ENCODE measurements at places on chromosomes 3 and 15.
A peak's percentile ranks its signal among the peaks of the same experiment; 100 is the strongest.

- peak; percentile 22 for DNase-seq
- H3K4me3 ChIP-seq: no peak overlapping the region
- H3K36me3 ChIP-seq: no peaks in the 10 kb centered on the region
- peak overlapping the region; percentile 24 for H3K27ac ChIP-seq
Observed at GRCh38 chr15:93265111-93265556, 176.1 kb upstream of the RGMA start.

DNA sequence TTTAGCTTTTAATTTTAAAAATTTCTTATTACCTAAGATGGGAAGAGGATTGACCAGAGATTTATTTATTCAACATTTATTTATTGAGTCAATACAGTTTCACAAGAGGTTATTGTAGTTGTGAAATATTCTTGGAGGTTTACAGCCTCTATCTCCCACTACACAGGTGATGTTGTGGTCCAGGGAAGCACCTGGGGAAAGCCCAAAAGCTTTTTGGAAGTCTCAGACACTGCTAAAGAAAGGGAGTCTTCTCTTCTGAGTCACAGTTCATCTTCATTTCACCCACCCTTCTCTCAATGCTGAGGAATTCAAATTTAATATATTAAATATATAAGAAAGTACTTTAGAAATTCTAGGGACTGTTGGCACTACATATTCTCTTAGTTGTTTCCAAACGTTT is 41.8 kb downstream of the SERPINI1 start:
- H3K27me3 ChIP-seq: no peaks in the 10 kb centered on the region
- H3K36me3 ChIP-seq: no peaks in the 10 kb centered on the region
- no peaks in the 10 kb centered on the region for H3K4me1 ChIP-seq
- no peak overlapping the region for H3K27ac ChIP-seq

- no peak overlapping the region for H3K27ac ChIP-seq
- H3K4me1 ChIP-seq: no peaks in the 10 kb centered on the region
- no peak for DNase-seq
- H3K4me3 ChIP-seq: no peak overlapping the region
- H3K27me3 ChIP-seq: no peaks in the 10 kb centered on the region
Observed at GRCh38 chr3:185406121-185406620, 43.2 kb downstream of the MAP3K13 start.

DNA sequence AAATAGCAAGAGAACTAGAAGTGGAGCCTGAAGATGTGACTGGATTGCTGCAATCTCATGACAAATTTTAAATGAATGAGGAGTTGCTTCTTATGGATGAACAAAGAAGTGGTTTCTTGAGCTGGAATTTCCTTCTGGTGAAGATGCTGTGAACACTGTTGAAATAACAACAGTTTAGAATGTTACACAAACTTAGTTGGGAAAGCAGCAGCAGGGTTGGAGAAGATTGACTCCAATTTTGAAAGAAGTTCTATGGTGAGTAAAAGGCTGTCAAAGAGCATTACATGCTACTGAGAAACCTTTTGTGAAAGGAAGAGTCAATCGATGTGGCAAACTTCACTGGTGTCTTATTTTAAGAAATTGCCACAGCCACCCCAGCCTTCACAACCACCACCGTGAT is 220.9 kb upstream of the LRRFIP2 start:
- no peak overlapping the region for H3K4me3 ChIP-seq
- H3K27me3 ChIP-seq: no peaks in the 10 kb centered on the region
- H3K4me1 ChIP-seq: no peaks in the 10 kb centered on the region
- no peak for DNase-seq
- H3K27ac ChIP-seq: no peak overlapping the region

All from astrocyte (in vitro differentiated cells and primary cell).